Activated gamma-delta T cell treated with anti-CD3 and anti-CD28 coated beads, Interleukin-2, amount 50 U/mL, for 16 hours (primary cell): ENCODE measurements at places on chromosomes 1 and 21.

GRCh38 chr1:182725259-182726255 is 41.2 kb upstream of the RGS8 start:
- DNase-seq, result no peak

GRCh38 chr1:21904704-21905520 is 32.2 kb downstream of the HSPG2 start:
- no peak for DNase-seq

GRCh38 chr1:34362949-34363348 is 186.2 kb downstream of the C1orf94 start:
- DNase-seq, result no peak

- DNase-seq, result no peak
These were observed 79.7 kb upstream of the MAP10 start for GRCh38 chr1:232725305-232726047.

DNA sequence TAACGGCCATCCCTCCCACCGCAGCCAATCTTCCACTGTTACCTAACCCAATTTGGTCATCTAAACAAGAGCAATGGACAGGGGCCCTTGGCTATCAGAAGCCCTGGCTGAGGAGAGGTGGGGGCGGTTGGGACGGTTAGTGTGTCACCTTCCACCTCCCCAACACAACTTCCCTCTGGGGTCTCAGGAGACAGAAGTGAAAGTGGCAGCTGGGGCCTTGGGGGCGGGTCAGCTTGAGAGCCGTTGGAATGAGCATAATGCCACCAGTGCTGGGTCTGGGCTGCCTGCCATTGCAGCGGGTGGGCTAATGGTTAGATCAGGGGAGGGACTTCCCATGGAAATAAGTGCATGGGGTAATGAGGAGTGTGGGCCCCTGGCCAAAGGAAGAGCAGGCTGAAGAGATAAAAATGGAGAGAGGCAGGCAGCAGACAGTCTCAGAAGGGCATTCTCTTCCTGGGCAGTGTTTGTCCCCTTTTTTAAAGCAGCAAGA is 7.9 kb downstream of the MEF2D start:
- DNase-seq, result no peak

DNA sequence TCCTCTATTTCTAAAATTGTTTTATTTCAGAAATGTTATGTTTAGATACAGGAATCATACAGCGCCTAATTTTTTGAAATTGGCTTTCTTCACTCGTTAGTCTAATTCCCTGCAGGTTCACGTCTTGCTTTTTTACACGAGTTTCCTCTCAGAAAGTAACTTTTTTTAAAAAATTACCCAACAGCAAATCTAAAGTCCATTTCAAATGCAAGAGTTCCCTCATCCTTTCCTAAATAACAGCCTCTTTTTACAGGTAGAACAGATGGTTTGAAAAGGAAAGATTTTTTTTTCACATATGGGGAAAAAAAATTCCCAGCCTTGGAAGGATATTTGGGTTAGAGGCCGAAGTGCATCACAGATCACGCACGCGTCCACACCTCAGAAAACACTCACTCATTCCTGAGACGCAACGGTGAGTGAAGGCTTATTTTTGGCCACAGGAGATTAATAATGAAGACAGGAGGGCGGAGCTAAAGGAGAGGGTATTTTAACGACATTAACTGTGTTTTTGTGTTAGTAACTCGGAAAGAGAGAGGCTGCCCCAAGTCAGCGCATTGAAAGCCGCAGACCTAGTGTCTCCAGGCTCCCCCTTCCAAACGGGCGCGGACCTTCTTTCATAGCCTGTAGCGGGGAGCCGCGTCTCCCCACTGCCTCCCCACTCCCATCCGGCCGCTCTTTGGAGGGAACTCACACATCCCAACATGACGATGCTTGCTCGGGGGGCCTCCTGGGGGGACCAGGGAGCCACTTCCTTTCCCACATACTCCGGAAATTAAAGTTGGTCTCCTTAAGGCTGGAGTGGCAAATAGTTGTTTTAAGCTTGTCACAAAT is 969 bp upstream of the RIPK4 start:
- DNase-seq, result no peak

- no peak for DNase-seq
These were observed 14.1 kb downstream of the SELP start for GRCh38 chr1:169615803-169616202.

- no peak for DNase-seq
These were observed 58.0 kb downstream of the ACBD3 start for GRCh38 chr1:226128487-226129075.

DNA sequence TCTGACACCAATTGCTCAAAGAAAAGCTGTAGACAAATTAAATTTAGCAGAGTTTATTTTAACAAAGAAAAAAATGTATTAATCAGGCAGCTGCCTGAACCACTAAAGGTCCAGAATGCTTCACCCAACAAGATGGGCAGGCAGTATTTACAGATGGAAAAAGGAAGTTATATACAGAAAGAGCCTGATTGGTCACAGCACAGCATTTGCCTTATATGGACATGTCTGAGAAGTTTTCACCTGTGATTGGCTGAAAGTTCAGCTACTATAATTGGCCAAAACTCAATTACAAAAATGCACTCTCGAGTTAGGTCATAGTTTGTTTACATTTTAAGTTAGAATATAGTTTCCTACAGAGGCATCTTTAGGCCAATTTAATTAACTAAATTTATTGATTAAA is 15.1 kb upstream of the FMO1 start:
- no peak for DNase-seq

DNA sequence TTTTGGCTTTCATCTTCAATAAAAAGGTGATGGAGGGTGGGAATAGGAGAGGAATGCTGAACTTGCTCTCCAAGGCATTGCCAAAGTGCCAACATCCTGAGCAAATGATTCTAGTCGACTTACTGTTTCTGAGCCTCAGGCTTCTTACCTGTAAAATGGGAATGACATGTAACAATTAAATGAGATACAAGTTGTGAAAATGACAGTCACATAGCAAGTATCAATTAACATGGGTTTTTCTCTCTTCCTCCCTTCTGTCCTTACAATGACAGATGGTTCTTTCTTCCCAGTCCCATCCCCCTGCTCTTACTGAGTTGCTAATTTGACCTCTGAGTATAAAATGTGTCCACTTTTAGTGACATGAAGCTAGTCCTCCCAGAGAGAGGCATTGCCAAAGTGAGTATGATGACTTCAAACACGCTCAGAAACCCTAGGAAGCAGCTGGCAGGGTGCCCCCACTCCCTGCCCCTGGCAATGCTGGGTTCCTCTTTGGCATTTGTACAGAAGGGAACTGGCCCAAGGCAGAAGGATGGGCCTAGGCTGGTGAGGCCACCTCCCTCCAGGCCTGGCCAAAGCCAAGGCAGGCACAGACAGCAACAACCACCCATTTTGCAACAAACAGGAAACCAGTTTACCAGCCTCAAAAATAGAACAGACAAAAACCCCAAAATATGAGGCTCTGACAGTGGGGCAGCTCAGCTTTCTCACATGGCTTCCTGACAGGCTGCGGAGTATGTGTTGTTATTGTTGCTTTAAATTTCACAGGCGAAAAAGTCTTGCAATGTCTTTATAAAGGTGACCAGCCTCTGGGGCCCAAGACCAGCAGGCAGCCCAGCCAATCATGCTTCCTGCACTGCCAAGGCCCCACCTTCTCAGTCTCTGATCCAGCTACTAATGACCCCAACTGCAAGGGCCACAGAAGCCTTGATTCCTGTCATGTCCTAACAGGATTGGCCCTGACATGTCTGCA is 115.9 kb downstream of the HIVEP3 start:
- DNase-seq, result peak; percentile 10

- DNase-seq, result no peak
These were observed 10.3 kb downstream of the CFAP107 start for GRCh38 chr1:12756273-12756672.

DNA sequence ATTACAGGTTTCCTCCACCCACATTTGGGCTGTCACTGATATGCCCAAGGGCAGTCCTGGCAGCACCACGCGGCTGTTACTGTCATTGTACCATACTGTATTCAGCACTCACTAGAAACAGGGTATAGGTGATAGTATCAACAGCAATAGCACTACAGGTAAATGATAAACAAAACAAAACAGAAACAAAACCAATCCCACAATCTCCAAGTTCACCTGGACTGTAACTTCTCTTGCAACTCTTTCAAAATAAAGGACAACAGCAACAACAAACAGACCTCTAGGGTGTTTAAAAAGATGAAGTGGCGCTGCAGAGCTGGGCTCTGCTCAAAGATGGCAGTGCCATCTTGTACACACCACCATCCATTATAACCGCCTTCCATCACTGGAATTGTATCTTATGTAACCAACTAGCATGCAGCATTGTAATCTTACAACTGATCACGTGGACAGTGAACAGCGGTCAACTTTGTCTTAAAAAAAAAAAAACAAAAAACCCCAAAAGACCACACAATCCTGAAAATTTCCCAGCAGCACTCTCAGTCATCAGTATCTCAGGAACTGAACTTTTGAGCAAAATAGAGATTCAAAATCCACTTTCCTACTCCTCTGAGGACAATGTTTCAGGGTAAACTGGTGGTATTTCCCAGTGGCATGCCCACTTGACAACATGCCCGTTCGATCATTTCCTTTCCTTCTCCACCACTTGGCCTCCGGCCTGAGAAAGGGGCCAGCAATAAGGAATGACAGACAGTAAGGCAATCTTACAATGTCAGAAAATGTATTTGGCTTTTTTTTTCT is 3.8 kb downstream of the IRF2BP2 start:
- no peak for DNase-seq

- no peak for DNase-seq
These were observed 88.3 kb upstream of the ADGRL2 start for GRCh38 chr1:81712425-81712824.

DNA sequence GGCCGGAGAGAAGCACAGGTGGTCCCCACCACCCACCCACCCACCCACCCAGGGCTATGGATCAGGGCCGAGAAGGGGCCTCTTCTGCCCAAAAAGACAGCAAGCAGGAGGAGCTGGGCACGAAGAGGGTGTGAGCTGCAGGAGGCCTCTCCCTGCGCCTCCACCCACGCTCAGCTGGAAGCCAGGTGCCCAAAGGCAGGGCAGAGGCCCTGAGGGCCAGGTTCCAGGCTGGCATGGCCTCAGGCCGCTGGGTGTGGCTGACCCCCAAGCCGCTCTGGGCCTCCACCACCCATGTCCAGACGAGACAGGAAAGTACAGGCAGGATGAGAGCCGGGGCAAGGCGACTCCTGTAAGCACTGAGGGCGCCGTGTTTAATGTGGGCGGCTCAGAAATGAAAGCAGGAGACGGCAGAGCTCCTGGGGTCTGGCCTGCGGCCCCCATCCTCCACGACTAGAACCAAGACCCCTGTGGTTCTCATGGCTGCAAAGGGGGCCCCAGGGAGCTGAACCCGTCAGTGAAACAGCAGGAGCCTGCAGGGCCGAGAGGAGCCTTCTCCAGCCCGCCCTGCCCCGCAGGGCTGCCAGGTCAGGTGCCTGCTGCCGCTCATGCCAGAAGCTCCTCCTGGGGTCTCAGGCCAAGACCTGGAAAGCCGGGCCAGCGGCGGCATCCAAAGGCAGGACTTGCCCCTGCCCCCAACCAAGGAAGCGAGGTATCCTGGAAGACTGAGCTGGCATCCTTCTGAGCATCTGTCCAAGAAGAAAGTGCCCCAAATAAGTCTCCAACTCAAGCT is 56.0 kb downstream of the MEGF6 start:
- DNase-seq, result no peak

- DNase-seq, result no peak
These were observed 5.9 kb downstream of the NBPF1 start for GRCh38 chr1:16607433-16607851.
